ENCODE measurements at places on chromosomes 3 and 15. TPM values are rescaled to one million over a fixed set of nuclear protein-coding genes. Genes with fewer than 3 reads are reported as not detected.
A peak's percentile ranks its signal among the peaks of the same experiment; 100 is the strongest.

DNA sequence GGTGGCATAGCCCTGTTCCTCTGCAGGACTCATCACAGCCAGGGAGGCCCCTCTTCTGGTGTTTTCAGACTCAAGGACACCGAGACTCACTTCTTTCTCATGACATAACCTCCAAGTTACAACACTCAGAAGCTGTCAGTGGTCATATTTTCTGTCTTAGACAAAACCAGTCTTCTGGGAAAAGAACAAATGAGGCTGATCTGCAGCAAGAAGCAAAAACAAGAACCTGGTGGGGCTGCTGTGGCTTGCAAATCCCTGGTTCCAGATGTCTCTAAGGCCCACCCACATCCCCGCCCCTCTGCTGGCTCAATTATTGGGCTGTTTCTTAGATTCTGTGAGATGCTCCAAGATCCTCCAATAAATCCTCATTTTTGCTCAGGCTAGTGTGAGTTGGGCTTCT, 16.6 kb upstream of the LOXL1 start:
- DNase-seq = no peak

The POLQ gene
- 8.5 TPM for polyA plus RNA-seq

DNA sequence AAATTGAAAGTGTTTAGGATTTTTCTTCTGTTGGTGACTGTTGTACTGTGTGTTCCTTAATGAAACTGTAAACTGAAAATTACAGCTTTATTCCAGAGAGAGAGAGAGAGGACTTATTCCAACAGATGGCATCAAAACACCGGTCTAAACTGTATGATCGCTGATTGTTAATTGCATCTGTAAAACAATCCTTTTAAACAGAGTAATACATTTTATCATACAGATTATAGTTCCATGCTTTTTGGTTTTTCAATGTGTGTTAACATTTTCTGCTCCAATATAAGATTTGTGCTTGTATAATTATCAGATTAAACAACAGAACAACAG, 289.7 kb upstream of the DNAJC19 start:
- no peak for DNase-seq

DNA sequence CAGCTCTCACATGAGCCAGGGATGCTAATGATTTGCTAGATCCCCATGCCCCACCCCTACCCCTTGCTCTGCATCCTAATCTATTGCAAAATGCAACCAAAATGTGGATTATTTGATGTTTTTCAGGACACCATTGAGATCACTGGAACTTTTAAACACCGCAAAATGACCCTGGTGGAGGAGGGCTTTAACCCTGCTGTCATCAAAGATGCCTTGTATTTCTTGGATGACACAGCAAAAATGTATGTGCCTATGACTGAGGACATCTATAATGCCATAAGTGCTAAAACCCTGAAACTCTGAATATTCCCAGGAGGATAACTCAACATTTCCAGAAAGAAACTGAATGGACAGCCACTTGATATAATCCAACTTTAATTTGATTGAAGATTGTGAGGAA, 29.7 kb downstream of the HDC start:
- DNase-seq = no peak

- DNase-seq = no peak
Measured at GRCh38 chr3:177057768-177058167, 139.5 kb downstream of the TBL1XR1 start.

DNA sequence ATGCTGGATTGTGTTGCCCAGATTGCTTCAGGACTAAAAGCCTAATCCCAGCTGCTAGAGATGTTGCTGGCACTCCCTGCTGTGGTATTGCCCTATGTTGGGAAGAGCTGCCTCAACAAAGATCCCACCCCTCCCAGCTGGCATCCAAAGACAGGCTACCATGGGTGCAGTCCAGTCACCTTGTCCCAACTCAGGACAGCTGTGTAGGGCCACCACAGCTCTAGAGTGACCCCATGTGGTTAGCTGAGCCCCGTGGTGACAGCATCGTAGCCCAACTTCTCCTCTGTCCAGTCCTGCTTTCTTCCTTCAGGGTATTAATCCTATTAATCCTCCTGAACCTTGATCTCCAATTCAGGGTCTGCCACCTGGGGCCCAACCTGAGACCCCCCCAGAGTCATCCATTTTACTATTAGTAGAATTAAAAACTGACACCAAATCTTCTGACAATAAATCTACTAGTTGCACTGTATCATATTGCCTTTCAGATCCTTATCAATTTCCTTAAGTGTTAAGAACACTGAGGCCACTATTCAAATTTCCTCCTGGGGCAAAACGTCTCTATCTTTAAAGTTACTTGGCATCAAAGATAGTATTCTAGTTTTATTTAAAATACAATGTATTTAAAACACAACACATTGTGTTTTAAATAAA, 83.5 kb downstream of the AQP9 start:
- DNase-seq = no peak

- DNase-seq = no peak
Measured at GRCh38 chr15:99202176-99202552, 47.2 kb downstream of the TTC23 start.

DNA sequence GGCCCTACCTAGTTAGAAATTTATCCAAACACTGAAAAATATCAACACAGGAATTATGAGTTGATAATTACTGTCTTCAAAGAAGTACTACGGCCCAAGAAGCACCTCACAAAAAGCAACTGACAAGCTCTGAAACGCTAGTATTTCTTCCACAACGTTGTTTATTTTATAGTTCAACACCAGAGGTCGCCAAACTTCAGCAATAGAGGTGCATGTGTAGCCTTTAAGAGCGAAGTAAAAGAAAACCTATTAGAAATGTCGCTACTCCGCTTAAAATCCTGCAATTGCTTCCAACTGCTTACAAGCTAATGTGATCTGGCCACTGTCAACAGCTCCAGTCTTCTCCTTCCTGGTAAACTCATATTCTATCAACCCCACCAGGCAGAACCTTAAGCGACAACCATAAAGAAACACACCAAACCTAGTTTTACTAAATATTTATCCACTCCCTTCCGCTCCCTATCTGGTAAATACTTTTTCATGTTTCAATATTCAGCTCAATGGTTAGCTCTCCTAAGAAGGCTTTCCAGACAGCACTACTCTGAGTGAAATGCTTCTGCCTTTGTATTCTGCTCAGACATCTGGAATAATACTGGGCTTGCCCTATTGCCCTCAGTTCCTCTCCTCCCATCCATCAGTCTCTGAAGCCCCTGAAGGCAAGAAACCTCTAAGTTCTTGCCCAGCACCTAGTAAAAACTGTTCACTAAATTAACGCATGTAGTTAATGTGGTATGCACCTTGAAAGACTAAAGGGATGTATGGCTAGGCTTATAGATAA, 110.2 kb downstream of the NR1I2 start:
- DNase-seq = peak; percentile 84

The KNL1 gene
- 14.3 TPM for polyA plus RNA-seq

The LEKR1 gene
- 3.2 TPM for polyA plus RNA-seq

DNA sequence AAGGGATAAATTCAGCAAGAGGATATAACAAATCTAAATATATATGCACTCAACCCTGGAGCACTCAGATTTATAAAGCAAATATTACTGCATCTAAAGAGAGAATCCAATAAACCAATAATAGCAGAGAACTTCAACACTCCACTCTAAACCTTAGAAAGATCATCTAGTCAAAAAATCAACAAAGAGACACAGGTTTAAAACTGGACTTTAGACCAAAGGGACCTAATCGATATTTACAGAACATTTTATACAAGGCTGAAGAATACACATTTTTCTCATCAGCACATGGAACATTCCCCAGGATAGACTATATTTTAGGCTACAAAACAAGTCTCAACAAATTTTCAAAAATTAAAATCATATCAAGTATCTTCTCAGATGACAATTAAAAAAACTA, 379.0 kb downstream of the GBE1 start:
- no peak for DNase-seq

- DNase-seq = no peak
Measured at GRCh38 chr3:108208831-108209230, 13.4 kb downstream of the IFT57 start.

GRCh38 chr3:67357610-67358458, 296.6 kb downstream of the SUCLG2 start:
- no peak for DNase-seq

- no peak for DNase-seq
Measured at GRCh38 chr3:178558637-178559036, 22.4 kb downstream of the KCNMB2 start.

The CPN2 gene
- not detected for polyA plus RNA-seq

The CHRD gene
- 13.1 TPM for polyA plus RNA-seq

The TICRR gene
- polyA plus RNA-seq = 9.4 TPM

DNA sequence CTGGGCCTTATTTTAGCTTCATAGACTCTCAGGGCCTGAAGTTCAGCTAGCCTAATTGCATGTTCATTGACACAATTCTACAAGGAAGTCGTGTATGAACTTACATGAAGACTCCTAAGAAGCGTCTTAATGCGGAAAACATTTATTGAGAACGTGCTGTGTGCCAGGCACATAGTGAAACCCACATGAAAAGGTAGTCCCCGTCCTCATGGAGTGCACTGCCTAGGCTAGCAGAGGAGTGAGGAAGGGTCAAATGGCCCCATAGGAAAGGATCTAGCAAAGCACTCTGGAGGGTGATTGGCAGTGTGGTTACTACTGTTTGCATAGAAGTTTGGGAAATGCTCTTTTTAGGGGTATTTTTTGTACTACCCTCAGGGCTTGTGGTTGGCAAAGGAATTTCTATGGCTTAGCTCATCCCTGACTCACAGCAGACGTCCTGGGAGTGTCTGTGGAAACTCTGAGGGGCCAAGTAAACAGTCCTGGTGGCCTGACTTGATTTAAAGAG, 854 bp upstream of the NPTN start:
- no peak for DNase-seq

The C3orf22 gene
- 0.11 TPM for polyA plus RNA-seq

DNA sequence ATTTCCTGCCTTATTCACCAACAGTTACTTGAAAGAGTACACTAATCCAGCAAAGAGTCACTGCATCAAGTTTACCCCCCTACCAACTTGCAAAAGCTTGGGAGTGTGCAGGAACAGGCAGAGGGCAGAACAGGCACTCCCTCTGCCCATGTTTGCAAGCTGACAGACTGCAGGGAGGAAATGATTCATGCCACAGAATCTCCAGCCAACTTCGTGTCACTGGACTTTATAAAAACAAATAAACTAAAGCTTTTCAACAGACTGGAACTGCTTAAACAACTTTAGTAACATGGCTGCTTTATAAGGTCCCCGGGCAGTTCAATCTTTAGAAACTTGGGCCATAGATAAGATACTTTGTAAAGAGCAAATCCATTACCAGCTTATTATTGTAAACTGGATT, 129.5 kb downstream of the THRB start:
- no peak for DNase-seq

The SEMA7A gene
- 5.4 TPM for polyA plus RNA-seq

DNA sequence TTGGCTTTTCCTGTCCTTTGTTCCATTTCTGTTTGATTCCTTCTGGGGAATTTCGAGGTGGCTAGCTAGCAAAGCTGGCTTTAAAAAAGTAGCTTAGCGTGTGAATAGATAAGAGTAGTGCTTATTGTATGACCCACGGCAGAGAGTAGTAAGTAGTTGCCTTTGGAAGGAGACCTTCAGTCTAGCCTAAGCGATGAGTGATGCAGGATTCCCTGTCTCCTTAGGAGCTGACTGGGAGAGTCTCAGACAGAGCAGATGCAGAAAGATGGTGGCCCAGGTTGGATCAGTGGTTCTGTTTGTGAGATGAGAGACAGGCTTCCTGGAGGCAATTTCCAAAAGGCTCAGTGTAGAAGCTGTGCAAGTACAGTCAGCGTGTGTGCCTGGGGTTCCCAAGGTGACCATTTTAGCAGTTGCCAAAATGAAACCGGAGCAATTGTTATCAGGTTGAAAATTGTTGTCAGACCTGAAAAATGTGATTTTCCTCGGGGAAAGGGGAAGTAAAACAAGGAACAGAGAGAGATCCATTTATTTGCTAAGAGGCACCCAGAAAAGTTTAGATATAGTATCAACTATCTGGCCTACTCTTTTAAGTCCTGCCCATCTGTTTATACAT, 681 bp upstream of the IL5RA start:
- no peak for DNase-seq

The GOLGA6L4 gene
- 21.5 TPM for polyA plus RNA-seq

- DNase-seq = no peak
Measured at GRCh38 chr3:61158216-61158615, 93.0 kb downstream of the FHIT start.

- no peak for DNase-seq
Measured at GRCh38 chr3:63933459-63933858, 21.3 kb upstream of the SCAANT1 start.

- DNase-seq = no peak
Measured at GRCh38 chr15:82692171-82692570, 17.5 kb downstream of the AP3B2 start.

DNA sequence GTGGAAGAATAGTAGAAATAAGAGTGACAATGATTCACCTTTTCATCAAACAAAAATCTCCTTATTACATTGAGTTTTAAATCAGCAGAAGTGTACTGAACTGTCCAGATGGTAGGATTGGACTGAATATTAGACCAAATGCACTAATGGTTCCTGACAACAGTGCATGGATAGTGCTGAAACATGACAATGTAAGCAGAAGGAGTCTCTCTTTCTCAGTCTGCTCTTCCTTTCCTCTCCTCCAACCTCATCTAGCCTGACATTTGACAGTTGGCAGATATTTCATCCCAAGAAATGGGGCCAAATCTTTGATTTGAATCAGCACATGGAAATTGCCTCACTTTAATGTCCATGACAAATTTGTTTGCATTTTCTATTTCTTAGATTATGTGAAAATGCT, 225.1 kb upstream of the PLSCR5 start:
- DNase-seq = no peak

DNA sequence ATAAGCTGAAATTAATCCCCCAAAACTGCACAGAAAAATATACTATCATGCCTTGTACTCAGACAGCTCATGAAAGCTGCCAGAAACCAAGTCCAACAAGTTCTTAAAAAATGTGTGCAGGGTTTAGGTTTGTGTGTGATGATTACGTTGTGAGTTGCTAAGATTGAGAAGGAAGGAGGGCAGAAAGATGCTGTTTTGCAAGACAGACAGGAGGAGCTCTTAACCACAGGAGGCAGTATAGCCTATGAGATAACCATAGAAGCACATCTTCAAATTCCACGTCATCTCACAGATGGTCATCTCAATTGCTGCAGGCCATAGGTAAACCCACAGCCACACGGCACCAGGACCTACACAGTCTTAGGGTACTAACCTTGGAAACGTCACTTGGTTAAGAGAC, 191.9 kb downstream of the STT3B start:
- DNase-seq = no peak

- no peak for DNase-seq
Measured at GRCh38 chr3:106082616-106083015, 213.8 kb upstream of the CBLB start.

DNA sequence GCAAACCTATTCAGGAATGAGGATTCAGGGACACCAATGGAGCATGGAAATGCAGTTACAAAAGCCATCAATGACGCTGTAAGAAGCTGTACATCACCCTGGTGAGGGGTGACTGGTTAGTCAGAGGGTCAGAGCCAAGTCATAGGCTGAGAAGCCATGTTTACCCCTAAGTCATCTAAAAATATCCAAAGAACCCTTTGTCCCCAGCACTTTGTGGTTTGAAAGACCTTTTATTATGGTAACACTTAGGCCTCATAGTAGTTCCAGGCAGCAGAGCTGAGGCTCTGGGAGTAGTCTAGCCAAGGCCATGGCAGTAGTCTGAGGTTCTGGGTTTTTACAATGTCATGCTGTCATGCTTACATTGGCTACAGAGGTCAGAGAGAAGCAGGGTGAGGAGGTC, 131.2 kb downstream of the CTNNB1 start:
- DNase-seq = no peak
